NCI-H1694 (cell line): ENCODE measurements at places on chromosomes 4 and X.

- DNase-seq, result no peak
Measured at GRCh38 chr4:79455216-79455615, 47.2 kb upstream of the GK2 start.

- DNase-seq, result no peak
Measured at GRCh38 chr4:178471994-178472393, 1029.8 kb upstream of the AGA start.

GRCh38 chr4:6943012-6943884 is 33.6 kb downstream of the TBC1D14 start:
- no peak for DNase-seq

GRCh38 chr4:150033081-150033480 is 45.2 kb upstream of the DCLK2 start:
- no peak for DNase-seq

GRCh38 chrX:145190801-145191389 is 56.4 kb upstream of the SPANXN1 start:
- DNase-seq, result peak; percentile 13

DNA sequence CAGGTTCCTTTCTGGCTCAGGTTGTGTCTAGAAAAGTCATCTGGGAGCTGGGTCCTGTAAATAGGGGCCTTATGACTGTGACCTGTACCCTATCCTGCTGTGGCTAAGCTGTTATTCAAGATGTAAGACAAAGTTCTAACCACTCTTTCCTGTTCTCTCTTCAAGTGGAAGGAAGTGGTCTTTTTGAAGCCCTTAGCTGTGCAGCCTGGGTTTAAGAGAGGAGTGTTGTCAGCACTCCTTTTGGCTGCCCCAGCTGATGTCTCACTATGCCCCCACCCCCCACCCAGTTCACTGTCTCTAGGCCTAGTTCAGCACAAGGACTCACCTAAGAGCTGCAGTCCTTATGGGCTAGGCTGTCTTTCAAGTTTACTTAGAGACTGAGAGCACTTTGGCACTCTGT is 1069.5 kb downstream of the FAM133A start:
- DNase-seq, result no peak

DNA sequence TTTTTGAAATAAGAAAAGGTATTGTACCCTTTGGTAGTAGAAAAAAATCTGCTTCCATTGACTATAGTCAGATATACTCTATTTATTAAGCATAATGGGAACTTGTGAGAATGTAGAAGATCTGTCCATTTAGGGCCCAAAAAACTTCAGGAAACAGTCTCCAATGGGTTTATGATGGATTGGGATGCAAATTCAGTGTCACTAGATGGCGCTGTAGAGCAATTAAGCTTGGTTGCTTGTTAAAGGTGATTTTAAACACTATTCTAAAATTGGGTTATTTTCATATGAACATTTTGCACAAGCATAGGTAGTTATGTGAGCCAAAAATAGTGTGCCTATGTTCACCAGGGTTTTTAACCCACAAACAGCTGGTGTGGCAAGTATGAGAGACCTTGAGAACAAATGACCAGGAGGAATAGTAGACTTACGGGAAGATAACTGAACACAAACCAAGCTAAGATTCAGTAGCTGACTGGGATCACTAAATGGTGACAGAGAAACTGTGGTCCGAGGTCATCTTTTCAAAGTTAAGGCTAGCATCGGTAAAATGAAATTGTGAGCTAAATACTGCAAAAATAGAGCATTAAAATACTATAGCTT is 80.3 kb upstream of the LSM6 start:
- peak; percentile 38 for DNase-seq

DNA sequence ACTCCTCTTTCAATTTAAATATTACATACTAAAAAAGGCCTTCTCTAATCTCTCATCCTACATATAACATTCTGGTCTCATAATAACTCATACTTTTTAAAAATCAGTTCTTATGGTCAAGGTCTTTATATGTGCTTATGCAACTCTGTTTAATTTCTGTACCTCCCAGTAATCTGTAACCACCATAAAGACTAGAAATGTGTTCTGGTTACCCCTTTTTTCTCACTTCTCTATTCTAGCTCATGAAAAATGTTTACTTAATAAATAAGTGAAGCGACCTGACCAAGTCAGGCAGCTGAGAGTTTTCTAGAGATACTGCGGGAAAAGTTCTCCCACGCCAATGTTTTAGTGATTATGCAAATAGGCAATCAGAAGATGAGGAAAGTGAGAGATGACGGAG is 548.8 kb upstream of the FAM241A start:
- DNase-seq, result no peak

- DNase-seq, result no peak
Measured at GRCh38 chr4:42268824-42269223, 116.4 kb upstream of the BEND4 start.
